ENCODE measurements at places on chromosomes 16 and 17.

- DNase-seq: no peak
Observed at GRCh38 chr16:89062389-89063345, 31.0 kb upstream of the ACSF3 start.

DNA sequence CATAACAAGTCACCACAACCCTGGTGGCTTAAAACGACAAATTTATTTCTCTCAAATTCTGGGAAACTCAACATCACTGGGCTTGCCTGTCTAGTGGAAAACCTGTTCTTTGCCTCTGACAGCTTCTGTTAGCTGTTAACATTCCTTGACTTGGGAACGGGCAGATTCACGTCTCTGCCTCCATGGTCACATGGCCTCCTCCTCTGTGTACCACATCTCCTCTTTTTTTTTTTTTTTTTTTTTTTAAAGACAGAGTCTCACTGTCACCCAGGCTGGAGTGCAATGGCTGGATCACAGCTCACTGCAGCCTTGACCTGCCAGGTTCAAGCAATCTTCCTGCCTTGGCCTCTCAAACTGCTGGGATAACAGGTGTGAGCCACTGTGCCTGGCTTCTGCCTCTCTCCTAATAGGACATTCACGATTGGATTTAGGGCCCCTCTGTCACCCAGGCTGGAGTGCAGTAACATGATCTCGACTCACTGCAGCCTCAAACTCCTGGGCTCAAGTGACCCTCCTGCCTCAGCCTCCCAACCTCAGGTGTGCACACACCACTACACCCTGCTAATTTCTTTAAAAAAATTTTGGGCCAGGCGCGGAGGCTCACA, 11.7 kb upstream of the LLGL1 start:
- DNase-seq: no peak

DNA sequence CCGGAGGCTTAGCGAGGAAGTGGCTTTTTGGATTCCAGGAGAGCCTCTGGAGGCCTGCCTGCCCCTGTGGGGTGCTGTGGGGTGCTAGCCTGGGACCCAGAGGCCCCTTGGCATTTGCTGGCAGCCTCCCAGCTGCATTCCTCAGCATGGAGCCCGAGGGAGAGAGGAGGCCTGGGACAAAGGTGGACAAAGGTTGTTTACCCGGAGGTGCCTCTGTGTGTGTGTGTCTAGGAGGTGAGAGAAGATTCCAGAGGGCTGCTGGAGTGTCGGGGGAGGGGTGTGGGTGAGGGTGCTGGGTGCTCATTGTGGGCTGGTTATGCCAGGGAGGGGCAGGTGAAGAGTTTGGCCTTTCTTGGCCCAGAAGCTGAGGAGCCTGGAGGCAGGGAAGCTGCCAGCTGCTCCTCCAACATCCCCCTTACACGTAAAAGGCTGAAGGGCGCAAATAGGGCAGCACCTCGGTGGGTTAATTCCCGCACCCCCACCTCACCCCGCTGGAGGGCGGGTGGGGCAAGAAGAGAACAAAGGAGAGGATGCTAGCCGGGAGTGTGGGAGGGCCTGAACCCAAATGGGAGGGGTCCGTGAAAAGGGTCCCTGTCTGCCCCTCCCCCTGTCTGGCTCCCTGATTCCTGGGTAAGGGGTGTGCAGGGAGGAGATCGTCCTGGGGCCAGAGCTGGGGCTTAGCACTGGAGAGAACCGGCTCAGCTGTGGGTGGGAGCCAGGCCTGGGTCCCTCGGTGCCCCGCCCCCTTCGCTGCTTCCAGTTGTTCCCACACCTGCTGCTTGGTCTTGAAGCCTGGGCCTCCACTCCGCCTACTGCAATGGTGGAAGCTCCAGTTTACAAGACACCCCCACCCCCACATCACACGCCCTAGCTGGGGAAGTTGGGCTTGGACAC, 9.9 kb downstream of the HEXIM2 start:
- DNase-seq: no peak

GRCh38 chr17:10815319-10815718, 11.4 kb upstream of the TMEM238L start:
- no peak for DNase-seq

GRCh38 chr17:29124925-29125273, 55.3 kb downstream of the MYO18A start:
- no peak for DNase-seq

All from activated CD8-positive, alpha-beta memory T cell treated with anti-CD3 and anti-CD28 coated beads, Interleukin-2, amount 10 ng/mL, durations not matched to agents 7 days and 5 days (primary cell).